ENCODE measurements at places on chromosomes 6 and 20. TPM values are rescaled to one million over a fixed set of nuclear protein-coding genes. Genes with fewer than 3 reads are reported as not detected.

Gene ERVFRD-1
- total RNA-seq, result 0.09 TPM

- no peak for DNase-seq
Measured at GRCh38 chr20:31774408-31774807, 35.3 kb downstream of the TPX2 start.

DNA sequence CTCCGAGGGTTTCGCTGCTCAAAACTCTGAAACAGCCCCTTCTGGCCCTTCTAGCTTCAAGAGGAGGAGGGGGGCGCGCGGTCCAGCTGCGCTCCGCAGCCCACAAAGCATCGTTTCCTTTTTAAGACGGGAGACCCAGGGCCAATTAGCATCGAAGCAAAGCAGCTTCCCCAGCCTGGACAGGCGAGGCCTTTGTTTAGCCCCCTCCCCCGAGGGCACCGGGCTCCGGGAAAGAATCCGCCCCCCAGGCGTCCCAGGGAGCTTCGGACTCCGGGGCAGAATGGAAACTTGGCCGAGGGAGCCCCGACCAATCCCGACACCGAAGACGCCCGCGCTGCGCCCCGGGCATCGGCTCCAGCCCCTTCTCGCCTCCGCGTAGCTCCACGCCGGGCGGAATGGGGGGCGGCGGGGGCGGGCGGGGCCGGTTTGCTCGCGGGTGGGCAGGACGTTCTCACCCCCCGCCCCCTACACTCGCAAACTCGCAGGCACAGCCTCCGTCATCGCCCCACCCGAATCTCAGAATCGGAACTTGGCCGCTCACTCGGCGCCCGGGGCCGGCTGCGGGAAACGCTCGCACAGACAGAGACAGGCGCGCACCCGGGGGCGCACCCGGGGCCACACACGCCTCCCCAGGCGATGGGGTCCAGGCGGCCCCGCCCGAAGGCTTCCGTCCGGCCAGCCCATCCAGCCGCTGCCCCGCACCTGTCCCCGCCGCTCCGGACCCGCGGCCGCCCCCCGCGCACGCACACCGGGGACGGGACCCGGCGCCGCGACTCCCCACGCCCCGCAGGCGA lies 628 bp downstream of the NKAIN4 start:
- DNase-seq, result peak; percentile 73

DNA sequence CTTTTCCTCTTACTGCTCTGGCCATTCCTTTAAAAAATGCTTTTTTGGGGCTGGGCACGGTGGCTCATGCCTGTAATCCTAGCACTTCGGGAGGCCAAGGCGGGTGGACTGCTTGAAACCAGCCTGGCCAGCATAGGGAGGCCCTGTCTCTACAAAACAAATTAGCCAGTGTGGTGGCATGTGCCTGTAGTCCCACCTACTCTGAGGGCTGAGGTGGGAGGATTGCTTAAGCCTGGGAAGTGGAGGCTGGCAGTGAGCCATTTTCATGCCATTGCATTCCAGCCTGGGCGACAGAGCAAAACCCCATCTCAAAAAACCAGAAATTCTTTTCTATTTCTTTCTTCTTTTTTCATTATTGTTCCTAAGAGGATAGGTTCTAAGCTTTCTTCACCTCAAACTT lies 36.9 kb upstream of the RNF144B start:
- DNase-seq, result no peak

Gene DZANK1
- 6.4 TPM for total RNA-seq

GRCh38 chr20:17645546-17646208 lies 36.4 kb downstream of the RRBP1 start:
- DNase-seq, result no peak

DNA sequence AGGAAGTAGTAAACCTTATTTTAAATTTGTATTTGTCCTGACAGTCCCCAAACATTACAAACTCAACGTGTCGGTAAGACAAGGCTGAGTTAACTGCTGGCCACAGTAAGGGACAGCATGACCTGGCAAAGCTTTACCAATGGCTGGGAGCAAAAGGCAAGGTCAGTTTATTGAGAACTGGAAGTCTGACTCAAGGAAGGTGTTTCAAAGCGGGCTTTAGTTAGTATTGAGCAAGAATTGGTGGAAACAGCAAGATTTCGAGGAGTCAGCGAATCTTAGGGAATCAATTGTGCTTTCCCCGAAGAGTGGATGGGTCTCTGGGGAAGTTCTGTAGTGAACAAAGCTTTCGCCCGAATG lies 885 bp upstream of the GZF1 start:
- DNase-seq, result peak; percentile 54

DNA sequence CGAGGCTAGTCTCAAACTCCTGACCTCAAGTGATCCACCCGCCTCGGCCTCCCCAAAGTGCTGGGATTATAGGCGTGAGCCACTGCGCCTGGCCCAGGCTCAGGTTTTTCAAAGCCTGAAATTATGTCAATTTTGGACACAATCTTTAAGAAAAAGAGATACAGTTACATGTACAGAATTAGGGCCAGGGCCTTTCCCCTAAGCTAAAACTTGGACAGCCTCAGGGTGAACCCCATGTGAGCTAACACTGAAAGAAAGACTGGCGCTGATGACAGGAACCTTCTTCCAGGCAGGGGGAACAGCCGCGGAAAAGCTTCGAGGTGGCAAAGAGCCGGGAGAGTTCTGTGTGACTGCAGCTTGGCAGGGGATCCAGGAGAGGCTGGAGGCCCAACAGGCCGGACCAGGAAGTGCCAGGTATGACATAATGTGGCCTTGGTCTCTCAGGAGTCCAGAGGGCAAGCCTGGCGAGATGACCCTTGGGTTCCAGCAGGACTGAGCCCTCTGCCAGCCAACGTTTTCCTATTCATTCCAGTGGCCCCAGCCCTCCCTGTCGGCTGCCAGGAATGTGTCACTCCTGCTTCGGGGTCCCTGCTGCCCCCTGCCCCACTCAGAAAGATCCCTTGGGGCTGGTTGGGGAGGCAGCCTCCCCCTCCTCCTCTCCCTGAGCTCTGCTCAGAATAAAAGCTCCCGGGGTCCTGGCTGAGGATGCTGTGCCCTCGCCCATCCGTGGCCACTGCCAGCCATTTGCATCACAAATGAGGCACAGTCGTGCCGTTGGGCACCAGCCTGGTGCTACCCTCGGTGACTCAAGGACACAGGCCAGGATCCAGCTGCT lies 37.3 kb downstream of the RBM38 start:
- no peak for DNase-seq

DNA sequence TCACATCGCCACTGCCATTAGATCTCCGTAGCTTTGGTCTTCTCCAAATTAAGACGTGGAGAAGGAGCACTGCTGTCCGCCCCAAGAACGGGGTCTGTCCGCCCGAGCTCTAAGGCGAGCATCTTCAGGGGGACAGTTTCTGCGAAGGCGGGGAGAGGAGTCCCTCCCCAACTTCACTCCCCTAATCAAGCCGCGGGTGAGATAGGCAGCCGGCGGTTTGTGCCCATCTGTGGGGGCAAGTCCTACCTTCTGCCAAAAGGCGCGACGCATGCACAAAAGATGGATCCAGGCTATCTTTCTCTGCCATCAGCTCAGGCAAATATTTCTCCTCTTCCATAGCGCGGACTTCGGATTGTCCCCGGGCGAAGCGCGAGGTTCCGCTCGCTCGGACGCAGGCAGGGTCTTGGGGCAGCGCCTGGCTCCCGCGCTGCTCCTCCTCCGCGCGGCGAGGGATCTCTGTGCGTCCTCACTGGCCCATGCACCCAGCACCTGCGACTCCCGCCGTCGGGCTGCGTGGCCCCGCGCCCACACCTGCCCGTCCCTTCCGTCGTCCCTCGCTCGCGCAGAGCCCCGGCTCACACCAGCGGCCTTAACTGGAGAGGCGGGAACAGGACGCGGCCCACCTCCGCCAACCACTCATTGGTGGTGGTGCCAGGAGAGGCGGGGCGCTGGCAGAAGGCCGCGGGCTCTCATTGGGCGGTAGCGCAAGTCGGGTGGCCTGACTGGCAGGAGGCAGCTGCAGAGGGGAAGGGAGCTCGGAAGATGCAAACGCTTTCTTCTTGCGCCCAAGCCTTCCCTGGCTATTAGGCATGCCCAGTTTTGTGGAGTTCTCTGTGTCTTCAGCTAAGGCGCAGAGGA lies at the start of gene KHDRBS2:
Gene KHDRBS2, minus strand, starts transcription at position 614 of the 858 bp plus-strand sequence.
- peak; percentile 95 for DNase-seq

- DNase-seq, result no peak
Measured at GRCh38 chr20:1538655-1539054, 18.9 kb downstream of the SIRPD start.

DNA sequence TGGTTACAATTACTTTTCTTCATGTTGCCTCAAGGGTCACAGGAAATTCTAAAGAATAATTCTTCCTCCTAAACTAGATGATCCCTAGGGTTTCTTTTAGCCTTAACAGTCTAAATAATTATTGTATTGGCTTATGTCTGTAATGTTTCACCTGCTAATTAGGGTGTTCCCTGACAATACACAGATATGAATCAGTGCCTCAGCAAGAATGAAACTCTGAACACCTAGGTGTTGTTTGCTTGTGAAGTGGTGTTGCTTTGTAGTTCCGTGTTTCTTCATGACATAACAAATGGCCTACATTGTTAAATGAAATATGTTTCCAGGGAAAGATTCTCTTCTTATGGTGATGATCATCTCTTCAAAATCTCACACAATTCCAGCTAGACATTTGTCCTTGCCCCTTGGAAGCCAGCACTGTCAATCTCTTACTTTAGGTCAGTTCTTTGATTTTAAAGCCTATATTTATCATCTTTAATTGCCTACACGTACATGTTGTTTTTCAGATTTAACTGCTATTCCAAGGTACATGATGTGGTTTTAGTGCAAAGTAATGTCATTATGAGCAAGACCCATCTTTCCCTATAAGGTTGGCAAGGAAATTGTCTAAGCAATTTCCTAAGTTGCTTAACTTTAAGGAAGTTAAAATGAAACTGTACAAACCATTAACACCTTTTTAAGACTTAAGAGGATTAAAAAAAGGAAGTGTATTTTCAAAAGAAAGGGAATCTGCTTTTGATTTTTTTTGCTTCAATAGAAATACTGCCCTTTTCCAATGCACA lies 111.9 kb downstream of the TBC1D7 start:
- DNase-seq, result no peak

DNA sequence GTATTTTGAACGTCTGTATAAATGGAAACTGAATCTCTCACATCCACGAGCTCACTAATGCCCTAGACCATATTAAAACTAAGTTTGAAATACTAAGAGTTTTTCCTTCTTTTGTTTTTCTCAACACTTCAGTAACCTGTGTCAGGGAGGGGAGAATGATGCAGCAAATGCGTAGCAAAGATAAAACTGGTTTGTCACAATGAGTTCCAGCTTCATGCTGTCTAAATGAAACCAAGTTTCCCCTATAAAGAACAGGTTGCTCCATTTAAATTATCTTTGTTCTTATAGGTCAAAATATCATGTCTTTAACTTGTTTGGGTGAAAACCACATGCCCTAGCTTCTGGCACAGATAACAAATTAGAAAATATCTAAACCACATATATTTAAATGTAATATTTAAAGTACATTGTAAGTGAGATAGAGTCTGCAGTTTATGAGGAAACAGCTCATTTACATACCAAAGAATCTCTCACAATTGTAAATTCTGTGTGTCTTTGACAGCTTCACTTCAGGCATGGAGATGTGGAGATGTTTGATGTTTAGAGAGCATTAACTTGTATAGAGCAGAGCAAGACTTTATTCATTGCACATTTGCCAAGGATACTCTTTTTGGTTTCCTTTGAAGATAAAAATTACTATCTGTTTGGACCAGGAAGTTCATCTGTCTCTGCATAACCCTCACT lies 7.3 kb downstream of the TRDN start:
- DNase-seq, result no peak

GRCh38 chr20:52268184-52268749 lies 76.7 kb upstream of the ZFP64 start:
- peak; percentile 61 for DNase-seq

GRCh38 chr6:5497896-5498578 lies 236.7 kb downstream of the FARS2 start:
- DNase-seq, result no peak

Gene UBR2
- 45.4 TPM for total RNA-seq
